IMR-90 (cell line): ENCODE measurements at places on chromosomes 3 and 15. TPM values are rescaled to one million over a fixed set of nuclear protein-coding genes. Genes with fewer than 3 reads are reported as not detected.

The ILDR1 gene
- total RNA-seq = not detected in 2 replicates

DNA sequence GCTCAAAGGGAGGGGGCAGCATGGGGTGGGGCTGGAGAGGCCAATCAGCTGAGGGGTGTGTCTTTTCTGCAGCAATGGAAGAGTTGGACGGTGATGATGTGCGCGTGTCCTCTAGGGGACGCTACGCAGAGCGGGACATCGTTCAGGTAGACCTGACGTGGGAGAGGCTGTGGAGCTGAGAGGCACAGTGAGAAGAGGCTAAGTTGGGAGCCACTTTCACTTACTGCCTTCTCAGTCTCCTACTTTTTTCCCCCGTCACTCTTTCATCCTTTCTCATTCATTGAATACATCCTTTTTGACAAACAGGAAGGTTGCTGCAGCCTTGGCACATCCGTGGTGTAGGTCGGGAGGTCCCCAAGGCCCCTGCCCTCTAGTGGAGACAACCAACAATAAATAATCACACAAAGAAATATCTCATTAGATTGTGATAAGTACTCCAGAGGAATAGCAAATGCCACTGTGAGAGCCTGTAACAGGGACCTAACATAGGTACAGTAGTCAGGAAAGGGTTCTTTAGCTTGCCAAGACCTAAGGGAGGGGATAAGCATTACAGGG is 4.4 kb upstream of the BRPF1 start:
- DNase-seq = no peak

The FBXW12 gene
- not detected in 2 replicates for total RNA-seq

DNA sequence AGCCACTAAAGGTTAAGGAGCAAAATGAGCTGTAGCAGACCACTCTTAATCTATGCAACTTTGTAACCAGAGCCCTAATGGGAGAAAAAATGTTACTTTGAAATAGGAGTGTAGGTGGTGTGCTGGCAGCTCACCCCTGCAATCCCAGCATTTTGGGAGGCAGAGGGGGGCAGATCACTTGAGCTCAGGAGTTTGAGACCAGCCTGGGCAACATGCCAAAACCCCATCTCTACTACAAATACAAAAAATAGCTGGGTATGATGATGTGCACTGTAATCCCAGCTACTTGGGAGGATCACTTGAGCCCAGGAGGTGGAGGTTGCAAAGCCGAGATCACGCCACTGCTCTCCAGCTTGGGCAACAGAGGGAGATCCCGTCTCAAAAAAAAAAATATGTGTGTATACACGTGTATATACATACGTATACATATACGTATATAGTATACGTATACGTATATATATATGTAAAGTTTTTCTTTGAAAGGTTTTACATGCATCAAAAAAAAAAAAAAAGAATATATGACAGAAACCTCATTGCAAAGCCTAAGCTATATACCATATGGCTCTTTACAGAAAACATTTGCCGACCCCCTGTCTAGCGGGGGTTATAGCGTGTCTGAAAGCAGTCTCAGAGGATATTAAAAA is 15.7 kb downstream of the CAPN7 start:
- DNase-seq = no peak

- DNase-seq = no peak
These were observed 21.9 kb upstream of the CP start for GRCh38 chr3:149243540-149243939.
